ENCODE measurements at places on chromosomes 5 and 9.

DNA sequence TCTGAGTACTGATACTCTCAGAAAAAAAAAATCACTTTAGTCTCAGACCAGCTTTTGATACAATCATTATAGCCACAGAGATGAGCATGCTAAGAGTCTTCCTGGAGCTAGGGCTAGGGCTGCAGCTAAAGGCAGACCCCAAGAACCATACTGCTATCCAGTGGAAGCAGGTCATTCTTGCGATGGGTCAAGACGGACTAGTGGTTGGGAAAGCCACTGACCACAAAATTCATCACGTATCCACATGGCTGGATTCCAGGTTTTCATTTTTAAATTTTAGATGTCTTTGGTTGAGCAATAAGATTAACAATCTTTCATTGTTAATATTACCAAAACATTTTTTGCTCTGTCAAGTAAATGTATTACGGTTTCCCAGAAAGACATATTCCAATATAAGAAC is 598.1 kb downstream of the DNAH5 start:
- no peak for DNase-seq

DNA sequence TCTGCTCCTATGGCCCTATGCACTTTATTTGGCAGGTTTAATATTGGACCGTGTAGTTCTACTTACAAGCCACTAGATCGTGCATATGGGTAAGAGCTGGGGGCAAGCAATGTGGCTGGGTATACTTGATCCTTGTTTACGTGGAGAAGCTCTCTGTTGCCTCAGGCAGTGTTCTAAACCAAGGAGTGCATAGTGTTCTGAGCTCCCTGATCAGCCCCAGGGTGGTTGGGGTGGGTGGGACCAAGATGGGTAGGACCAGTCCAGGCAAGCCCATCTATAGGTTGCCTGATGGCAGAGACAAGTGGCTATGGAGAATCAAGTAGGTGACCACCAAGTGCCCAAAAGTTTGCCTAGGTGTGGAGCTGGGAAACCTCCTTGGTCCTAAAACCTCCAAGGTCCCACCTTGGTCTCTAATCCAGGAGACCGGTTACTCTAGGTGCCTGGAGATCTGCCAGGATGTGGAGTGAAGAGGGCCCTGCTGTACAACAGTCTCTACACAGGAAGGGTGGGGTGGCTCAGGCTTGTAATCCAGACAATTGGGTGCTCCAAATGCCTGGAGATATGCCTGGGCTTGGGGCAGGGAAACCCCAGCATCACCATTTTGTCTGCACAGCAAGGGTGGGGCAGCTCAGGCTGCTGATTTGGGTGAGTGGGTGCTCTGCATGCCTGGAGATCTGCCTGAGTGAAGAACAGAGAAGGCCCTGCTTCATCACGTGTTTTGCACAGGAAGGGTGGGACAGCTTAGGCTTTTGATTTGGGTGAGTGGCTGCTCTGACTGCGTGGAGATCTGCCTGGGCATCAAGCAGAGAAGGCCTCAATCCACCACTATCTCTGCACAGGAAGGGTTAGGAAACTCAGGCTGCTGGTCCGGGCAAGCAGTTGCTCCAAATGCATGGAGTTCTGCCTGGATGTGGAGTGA is 659.8 kb downstream of the TLE4 start:
- no peak for DNase-seq

DNA sequence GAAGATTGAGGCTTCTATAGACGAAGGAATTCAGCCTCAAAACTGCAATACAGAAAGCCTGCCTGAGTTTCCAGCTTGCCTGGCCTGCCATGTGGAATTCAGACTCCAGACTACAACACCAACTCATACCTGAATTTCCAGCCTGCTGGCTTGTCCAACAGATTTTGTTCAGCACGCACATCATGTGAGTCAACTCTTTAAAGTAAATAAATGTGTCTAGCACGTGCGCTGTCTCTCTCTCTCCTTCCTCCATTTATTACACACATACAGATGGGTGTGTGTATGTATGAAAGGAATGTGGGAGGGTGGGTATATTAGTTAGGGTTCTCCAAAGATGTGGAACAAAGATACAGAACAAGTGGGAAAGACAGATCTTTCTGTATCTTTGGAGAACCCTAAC is 82.4 kb upstream of the TAS2R1 start:
- no peak for DNase-seq

DNA sequence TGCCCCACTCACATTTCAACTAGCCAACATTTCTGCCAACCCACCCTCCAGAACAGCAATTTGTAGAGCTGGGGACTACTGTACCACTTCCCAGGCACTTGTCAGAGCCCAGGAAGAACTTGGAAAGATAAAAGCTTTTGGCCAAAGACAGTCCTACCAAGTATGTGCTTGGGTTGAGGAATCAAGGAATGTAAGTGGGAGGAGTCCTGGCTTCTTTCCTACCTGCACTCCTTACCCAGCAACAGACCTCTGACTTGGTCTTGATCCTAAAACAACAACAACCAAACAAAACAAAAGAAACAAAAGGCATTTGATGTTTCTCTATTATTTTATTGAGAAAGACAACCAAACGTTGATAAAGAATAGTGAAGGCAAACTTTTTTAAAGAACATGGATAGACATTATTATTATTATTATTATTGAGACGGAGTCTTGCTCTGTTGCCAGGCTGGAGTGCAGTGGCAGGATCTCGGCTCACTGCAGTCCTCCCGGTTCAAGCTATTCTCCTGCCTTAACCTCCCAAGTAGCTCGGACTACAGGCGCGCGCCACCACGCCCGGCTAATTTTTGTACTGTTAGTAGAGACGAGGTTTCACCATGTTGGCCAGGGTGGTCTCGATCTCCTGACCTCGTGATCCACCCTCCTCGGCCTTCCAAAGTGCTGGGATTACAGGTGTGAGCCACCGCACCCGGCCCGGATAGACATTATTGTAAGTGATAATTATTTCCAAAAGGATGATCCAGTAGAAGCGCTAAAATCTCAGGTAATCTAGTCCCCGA is 33.5 kb downstream of the ANXA2R start:
- no peak for DNase-seq

DNA sequence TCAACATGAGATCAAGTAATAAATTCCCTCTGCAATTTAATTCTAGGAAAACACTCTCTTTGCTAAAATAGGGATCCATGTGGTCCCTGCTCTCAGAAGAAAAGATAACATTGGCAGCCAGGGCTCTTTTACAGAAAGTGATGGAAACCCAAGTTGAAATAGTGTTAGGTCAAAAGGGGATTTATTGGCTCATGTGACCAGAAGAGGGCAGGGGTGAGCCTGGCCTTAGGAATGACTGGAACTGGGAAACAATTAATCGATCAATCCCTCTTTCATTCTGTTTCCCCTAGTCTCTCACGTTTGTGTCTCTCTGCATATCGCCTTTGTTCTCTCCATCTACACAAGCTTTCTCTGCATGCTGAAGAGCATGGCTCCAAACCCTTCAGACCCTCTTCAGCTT is 58.3 kb upstream of the ALDH1B1 start:
- no peak for DNase-seq

GRCh38 chr9:123584202-123585176 is 228.5 kb downstream of the CRB2 start:
- DNase-seq: no peak

- no peak for DNase-seq
These were observed 137.5 kb downstream of the GAPVD1 start for GRCh38 chr9:125399165-125399564.

- DNase-seq: no peak
These were observed 196.5 kb upstream of the TBCA start for GRCh38 chr5:77972469-77973252.
